ENCODE measurements at places on chromosomes 7 and 10. TPM values are rescaled to one million over a fixed set of nuclear protein-coding genes. Genes with fewer than 3 reads are reported as not detected.

DNA2 gene
- 5.9 TPM for total RNA-seq

HOGA1 gene
- 0.33 TPM for total RNA-seq

DENND2A gene
- 0.19 TPM for total RNA-seq

C10orf62 gene
- total RNA-seq: 0.10 TPM

PPP1R9A gene
- 9.5 TPM for total RNA-seq

MUC3A gene
- under 0.01 TPM for total RNA-seq

MGAM2 gene
- total RNA-seq: not detected

AUTS2 gene
- total RNA-seq: 1.6 TPM

MAGI2 gene
- total RNA-seq: 4.5 TPM

URGCP gene
- 21.9 TPM for total RNA-seq

ITPRID1 gene
- not detected for total RNA-seq

ZPBP gene
- total RNA-seq: not detected

HOXA11 gene
- 2.9 TPM for total RNA-seq

Measured in vein endothelial cell (primary cell).